Fibroblast of mammary gland (primary cell): ENCODE measurements at places on chromosomes 7 and 10.
A peak's percentile ranks its signal among the peaks of the same experiment; 100 is the strongest.

GRCh38 chr7:768881-769504, 41.9 kb upstream of the PRKAR1B start:
- peak; percentile 80 for DNase-seq

DNA sequence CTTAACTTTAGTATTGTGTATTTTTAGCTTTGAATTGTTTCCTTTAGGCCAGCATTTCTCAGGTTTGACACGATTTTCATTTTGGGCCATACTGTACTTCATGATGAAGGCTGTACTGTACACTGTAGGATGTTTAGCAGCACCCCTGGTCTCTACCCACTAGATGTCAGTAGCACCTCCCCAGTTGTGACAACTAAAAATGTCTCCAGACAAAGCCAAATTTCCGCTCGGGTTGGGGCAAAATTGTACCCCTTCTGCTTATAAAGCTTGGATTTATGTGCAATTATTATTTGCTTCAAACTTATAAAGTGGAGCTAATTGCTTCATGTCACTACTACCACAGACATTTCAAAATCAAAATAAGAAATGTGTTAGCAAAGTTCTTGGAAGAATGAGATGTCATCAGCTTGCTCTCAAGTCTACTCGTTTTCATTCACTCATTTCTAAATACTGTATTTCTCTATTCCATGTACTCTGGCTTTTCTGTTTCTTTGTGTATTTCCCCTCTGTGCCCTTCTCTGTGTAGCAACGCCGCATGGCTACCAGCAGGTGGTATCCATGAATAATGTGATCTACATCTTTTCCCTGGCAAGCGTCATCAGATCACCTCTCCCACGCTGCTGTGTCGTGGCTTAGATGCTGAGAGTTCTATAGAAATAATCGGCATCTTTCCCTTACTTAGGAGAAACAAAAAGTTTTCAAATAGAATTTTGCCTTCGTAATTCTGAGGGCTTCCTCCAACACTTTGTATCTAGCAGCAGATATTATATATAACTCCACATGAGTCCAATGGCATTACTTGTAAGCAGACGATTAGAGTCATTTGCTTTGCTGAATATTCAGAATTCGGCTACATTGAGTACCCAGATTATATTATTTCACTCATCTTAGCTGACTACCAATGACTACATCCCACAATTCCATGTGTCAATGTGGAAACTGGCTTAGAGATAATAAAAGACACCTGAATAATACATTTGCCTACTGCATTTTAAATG, 47.8 kb upstream of the CALCR start:
- DNase-seq: peak; percentile 45

DNA sequence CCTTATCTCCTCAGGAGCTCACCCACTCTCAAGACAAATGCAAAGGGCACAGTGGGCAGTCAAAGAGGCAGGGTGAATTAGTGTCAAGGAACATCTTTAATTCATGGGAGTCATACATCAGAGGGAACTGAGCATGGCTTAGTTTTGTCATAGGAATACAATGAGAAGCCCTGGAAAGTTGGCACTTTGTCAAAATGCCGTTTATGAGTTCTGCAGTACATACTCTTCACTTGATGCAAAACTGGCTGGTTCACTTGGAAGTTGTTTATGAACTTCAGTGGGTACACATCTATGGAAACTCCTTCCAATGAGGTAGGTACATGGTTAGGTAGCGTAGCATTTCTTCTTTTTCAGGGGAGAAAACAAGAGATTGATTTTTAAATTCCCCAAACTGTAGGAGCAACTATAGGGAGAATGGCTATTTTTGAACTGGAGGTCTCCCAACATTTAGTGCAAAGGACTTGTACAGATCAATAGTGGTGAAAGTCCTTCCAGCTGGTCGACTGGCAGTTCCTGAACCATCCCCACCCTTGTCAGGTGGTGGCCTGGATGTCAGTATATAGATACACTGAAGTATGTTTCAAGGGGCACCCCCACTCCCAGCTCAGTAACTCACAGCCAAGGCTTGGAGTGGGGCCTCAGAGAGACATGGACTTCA, 580.5 kb downstream of the REEP3 start:
- no peak for DNase-seq

GRCh38 chr10:133475425-133475734, 21.6 kb downstream of the SCART1 start:
- no peak for DNase-seq

- no peak for DNase-seq
These were observed 33.7 kb downstream of the GLI3 start for GRCh38 chr7:42203336-42203735.

GRCh38 chr7:158053183-158053915, 534.3 kb downstream of the PTPRN2 start:
- no peak for DNase-seq

GRCh38 chr7:76044375-76044865, 3.4 kb downstream of the STYXL1 start:
- DNase-seq: no peak

DNA sequence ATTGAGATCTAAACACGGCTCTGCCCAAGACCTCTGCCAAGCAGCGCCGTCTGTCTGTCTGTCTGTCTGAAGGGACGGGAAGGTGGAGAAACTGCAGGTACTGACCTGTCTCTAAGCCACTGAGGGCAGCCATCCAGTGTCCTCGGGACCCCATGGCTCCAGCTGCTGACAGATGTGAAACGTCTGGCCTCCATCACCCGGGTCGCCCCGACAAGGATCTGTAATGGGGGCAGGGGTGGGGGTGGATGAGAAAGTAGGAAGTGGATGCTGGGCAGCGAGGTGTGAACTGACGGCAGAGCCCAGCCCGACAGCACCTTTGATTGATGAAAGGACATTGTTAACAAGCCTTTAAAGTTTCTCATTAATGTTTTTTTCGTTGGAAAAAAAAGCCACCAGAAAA, 193.1 kb downstream of the EBF3 start:
- no peak for DNase-seq

DNA sequence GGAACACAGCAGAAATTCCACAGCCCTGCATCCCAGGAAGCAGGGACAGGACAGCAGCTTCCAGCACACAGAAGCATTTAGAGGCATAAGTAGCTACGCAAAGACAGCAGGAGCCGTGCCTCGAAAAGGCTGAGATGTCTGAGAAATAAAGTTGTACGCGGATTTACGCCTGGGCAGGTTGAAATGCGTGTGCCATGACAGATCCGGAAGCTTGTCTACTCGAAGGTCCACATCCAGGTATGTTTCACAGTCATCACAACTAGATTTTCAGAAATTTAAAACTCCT, 26.1 kb downstream of the DIP2C start:
- no peak for DNase-seq

DNA sequence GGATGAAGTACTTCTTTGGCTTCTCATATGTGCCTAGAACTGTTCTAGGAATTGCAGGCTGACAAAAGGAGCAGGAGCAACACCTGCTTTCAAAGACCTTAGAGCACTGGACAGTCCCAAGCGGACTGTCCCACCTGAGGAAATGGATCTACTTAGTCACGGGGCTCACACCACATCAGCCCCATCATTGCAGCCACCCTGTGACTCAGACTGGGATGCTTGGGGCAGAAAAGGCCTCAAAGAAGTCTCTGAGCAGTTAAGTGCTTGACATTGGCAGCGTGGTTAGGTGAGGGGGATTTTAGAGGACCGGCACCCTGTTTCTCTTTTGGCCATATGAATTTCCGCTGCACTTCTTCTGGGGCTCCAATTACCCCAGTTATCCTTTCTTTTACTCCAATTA, 256.6 kb downstream of the USP6NL start:
- no peak for DNase-seq

- no peak for DNase-seq
These were observed 112.7 kb downstream of the ARHGAP22 start for GRCh38 chr10:48492201-48492600.

GRCh38 chr7:101162551-101163278, 2.7 kb downstream of the VGF start:
- DNase-seq: peak; percentile 57
